ENCODE measurements at places on chromosomes 2 and 18.
A peak's percentile ranks its signal among the peaks of the same experiment; 100 is the strongest.

DNA sequence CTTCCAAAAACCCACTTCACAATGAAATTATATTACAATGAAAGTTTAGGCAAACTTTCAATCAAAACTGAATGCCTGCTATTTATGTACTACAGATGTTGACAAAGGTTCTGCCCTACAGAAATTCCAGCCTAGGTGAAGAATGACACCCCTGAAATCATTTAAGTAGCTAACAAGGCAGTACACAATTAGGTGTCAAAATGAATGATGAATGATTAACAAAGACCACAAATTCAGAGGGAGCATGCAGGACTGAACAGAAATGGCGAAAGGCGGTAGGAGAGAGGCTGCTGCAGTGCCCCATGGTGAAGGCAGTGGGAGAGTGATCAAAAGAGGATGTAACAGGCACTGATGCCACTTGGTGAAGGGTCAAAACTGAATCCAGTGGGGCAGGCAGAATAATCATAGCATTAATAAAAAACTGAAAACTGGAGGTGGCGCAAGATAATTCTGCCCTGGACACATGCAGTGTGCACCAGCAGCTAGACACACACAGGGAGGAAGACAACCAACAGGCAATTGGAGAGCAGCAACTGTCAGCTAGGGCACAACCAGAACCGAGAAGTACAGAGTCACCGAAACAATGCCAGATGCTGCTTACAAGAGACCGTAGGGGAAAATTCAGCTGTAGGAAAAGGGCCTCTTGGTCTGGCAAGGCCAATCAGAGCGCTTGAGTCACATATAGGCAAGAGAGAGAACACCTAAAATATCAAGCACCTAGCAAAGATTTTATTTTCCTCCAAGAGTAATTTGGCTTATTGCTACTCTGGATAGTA, 4.5 kb downstream of the TMEM131 start:
- DNase-seq = no peak

GRCh38 chr2:12641441-12641840, 75.3 kb upstream of the TRIB2 start:
- DNase-seq = no peak

DNA sequence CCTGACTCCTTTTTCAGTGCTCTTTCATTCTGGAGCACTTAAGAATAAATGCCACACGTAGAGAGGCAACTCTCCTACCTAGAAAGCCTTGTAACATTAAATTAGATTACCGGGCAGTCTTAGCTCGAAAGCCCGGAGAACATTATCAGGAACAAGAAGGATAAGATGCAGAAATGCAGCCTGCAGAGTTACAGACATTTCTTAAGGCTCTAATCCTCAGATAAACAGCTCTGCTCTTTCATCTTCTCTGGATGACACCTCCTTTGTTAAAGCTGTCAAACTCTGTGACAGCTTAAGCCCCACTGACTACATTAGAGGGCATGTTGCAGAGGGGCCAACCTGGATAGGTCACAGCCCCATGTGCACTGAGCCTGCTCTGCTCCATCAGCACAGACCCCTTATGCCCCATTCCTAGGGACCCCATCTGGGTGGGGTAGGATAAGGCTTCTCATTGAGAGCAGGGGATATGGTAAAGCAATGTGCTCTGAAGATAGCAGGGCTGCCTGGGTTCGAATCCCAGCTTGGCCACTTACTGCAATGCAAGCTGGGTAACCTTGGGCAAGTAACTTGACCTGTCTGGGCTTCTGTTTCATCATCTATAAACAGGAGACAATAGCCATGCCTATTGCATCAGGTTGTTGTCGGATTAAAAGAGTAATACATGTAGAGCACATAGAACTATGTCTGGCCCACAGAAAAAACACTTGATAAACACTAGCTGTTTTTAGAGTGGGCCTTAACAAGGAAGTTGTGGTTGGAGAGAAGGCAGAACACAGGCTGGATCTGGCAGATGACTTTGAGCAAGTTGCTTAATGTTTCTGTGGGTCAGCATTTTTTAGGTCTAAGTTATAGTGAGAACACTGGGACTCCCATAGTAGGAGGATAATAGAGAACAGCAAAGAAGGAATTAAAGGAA, 111.4 kb downstream of the THNSL2 start:
- DNase-seq = peak; percentile 5

DNA sequence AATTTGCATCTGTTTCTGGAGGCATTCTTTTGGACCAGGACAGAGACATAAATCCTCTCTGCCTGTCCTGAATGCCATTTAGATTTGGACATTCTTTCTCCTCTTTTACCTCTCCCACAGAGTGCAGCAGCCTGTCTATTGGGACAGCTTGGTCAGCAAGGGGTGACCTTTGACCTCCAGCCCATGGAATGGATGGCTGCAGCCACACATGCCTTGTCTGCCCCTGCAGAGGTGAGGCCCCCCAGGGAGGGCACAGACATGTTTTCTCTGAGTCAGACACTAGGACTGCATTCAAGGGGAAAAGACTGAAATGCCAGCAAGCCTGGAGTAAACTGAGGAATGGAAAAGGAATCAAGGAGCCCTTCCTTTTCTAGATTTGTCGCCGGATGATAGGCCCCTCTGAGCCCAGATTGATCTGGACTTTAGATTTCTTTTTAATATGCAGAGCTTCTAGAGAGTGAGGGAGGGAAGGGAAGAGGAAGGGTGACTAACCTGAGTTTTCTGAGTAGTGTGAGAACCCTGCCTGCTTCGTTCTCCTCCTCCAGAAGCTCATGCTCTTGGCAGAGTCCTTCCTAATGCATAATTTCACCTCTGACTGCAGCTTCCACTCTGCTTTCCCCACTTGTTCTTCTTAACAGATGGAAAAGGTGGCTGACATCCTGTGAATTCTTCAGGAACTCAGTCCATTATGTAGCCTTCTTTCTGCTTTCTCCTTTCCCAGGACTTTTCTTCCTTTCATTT, 16.1 kb upstream of the TTLL4 start:
- no peak for DNase-seq

- no peak for DNase-seq
These were observed 2.7 kb downstream of the ZEB2 start for GRCh38 chr2:144516981-144517865.

DNA sequence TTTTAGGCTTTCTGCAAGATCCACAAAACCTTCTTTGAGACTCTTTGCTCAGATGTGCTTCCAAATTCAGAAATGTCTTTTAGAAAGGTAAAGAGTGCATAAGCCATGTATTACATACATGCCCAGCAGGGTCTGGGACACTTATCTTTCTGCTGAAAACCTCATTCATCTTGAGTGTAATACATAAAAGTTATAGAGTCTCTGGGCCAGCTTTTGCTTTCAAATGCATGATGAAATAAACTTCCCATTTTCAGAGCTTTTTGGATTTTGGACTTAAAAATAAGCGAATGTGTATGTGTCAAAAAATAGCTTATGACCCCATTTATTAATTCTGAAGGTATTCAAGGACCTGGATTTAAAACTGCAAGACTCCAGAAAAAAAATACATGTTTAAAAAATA, 8.0 kb downstream of the CYRIA start:
- no peak for DNase-seq

DNA sequence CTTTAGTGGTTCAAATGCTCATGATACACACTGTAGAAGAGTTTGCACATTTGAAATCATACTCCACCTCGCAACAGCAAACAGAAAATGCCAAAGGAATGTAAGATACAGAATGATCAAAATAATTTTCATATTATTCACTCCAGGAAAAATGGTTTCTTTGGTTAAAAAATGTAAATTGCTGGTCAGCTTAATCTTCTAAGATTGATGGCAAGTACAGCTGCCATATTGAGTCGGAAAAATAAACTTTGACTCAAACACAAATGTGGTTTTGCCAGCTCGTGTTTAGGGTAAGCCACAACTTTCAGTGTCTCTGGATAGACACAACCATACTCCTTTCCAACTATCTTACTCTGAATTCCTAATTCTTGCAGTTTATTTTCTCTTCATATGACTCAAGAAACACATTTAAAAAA, 154.9 kb upstream of the SMIM21 start:
- DNase-seq = peak; percentile 66

- DNase-seq = peak; percentile 38
These were observed 104.6 kb downstream of the RTN4 start for GRCh38 chr2:54945391-54946219.

DNA sequence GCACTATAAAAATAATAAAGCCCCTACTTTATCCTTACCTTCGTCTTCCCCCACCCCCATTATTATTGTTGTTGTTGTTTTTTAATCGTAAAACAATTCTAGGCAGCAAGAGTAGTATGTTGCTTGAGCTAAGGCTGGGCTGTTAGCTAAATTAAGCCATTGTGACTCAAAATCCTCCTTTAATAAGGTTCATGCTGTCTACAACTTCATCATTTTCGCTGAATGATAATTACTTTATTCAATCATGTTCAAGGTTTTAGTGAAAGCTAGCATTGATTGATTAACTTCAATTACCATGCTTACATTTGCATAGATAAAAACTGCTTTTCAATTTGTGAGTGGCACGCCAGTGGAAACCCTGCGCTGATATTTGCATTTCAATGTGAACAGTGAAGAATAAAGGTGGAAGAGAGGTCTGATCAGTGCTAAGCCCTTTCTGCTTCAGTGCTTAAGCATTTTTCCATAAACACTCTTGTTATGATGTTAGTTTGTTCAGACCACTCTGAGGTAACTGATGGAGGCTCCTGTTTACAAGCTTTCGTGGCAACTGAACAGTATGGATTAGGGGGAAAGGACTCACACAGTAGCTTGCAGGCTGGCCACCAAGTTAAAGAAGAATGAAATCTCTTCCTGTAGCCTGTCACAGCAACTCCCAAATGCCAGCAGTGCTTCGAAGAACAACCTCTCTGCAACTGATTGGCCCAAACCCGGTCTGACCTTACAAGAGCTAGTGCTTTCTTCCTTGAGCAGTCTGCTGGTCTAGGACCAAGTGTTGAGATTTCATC, 156.8 kb downstream of the GPD2 start:
- no peak for DNase-seq

- no peak for DNase-seq
These were observed 100.5 kb downstream of the SCG2 start for GRCh38 chr2:223501641-223502040.

- peak; percentile 85 for DNase-seq
These were observed 1355.5 kb downstream of the SUCLG1 start for GRCh38 chr2:83103613-83104012.

Data from muscle of back (tissue), 13 donors.